ENCODE measurements at places on chromosomes 4 and X.

DNA sequence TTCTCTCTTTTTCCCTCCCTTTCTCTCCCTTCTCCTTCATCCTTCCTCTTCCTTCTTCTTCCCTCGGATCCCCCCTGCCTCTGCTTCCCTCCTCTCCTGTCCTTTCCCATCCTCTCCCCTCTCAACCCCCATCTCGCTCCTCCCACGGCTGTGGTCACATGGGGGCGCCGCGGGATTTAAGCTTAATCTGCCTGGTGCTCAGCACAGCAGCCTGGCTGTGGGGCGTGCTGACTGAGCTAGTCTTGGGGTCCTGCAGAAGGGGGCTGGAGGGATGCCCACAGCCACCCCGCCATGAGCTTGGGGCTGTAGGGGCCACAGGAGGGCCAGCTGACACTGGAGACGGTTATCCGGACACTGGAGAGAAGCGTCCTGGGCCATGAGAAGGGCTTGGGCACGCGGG is 10.7 kb downstream of the SMIM10L2A start:
- DNase-seq, result no peak

DNA sequence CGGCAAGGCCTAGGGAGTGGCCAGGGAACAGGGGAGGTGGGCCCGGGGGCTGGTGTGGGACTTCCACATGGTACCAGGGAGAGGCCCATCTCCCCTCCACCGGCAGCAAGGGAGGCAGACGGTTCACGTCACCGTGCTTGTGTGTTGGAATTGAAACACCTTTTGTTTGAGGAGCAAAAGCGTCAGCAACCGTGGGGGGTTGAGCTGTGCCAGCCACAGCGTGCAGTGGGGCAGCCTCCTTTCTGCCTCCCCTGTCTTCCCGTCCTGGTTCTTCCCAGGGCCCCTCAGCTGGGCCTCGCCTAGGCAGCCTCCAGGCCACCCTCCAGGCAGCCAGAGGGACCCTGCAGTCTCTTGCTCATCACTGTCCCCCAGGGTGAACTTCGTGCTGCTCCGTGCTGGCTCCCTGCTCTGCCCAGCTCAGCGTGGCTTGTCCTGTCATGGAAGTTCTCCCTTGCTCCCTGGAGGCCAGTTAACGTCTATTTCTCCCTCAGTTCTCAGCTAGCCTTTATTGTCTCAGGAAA is 32.1 kb upstream of the HGFAC start:
- no peak for DNase-seq

DNA sequence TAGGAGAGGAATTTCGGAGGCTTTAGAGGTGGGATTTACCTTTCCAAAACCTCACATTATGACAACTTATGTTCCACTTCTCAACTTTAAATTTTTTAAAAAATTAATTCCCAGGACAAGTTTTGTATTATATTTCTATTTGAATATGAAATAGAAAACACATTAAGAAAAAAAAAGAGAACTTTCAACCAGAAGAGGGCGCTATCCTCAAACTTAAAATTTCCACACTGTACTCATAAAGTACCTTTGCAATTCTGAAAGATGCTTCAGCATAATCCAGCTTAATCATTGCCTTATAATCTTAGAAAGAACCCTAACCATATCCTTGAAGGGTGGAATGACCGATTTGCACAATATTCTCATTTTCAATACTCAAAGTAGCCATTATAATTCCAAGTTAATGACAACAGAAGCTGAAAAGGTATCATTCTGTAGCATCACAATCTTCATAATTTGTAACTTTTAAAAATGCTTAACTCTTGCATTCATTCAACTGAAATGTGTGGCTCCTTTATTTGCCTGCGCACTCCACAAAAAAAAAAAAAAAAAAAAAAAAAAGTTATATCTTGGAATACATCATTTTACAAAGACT is 158.0 kb downstream of the KCNIP4 start:
- no peak for DNase-seq

GRCh38 chrX:31931225-31931624 is 859.4 kb upstream of the FTHL17 start:
- no peak for DNase-seq

DNA sequence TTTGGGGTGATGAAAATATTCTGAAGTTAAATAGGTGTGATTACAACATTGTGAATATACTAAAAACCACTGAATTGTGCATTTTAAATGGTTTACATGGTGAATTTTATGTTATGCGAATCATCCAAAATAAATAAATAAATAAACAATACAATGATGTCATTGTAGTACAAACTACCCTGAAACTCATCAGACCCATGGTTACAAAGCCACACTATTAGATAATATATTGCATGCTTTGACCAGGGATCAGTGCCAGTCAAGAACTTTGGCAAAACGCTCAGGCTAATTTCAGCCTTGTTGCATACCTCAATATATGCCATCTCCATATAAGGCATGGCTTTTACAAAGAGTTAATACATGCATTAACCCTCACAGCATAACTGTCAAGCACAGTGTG is 45.5 kb upstream of the XIAP start:
- DNase-seq, result no peak

DNA sequence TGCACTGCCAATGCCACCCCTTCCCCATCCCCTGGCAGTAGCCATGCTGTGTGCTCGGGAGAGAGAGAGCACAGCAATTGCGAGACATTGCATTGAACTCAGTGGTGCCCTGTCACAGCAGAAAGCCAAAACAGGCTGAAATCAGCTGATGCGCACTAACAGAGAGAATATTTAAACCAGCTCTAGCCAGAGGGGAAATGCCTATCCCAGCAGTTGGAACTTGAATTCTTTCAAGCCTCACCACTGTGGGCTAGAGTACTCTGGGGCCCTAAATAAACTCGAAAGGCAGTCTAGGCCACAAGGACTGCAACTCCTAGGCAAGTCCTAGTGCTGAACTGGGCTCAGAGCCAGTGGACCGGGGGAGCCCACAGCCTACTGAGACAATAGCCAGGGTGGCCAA is 17.7 kb upstream of the RP2 start:
- DNase-seq, result no peak

GRCh38 chrX:68503836-68504636 is 5.2 kb downstream of the YIPF6 start:
- no peak for DNase-seq

GRCh38 chrX:34790026-34790425 is 132.9 kb upstream of the TMEM47 start:
- no peak for DNase-seq

- no peak for DNase-seq
Observed at GRCh38 chr4:169993531-169993930, 32.7 kb downstream of the MFAP3L start.

DNA sequence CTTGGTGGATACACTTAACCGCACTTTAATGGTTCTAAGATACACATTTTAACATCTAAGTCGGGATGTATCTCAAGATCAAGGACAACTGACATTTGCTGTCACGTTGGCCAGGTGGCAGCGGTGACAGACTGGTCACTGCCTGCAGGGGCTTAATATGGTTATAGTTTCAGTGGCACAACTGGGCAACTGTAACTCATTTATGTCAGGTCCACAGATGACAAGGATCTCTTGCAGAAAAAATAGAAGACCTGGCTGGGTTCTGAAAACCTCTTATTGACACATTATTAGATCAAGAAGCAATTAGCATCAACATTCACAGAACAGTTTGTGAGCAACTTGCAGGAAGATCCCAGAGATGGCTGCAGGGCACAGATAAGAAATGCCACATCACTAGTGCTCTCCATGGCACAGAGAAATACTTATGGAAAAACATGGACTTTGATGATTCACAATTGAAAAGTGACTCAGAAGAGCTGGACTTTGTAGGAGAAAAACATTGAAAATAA is 99.6 kb upstream of the SORBS2 start:
- DNase-seq, result no peak

GRCh38 chr4:159401226-159401712 is 298.4 kb downstream of the RAPGEF2 start:
- no peak for DNase-seq

DNA sequence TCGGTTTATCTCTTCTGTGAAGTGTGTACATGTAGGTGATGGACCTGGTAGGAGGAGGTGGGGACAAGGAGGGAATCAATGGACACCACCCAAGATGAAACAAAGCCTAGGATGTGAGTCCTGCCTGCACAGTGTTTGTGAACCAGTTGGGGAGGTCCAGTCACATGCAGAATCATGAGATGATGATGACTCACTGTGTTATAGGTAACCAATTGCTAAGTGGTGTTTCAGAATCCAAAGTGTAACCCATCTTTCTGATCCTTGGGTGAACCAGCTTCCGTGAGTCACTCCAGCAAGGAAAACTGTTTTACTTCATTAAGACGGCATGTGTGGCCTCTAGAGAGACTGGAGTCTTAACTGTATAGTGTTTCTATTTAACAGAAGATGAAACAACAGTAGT is 57.9 kb upstream of the HPF1 start:
- DNase-seq, result no peak

DNA sequence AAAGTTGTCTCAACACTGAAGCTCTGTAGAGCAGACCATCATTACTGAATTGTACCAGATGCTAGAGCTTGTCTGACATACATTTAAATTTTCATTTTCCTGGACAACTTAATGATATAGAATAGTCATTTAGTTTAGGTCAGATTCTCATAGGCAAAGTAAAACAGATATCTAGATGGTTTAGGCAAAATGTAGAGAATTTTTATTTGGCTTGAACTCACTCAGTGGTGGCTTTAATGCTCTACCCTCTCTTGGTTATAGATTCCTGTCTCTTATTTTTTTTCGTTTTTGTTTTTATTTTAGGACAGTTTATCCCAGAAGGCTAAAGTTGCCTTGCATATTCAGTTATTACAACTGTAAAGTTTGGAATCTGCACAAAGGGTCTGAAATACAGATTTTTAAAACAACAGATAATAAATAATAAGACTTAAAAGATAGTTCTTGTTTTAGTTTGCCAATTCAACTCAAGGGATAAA is 4.0 kb upstream of the IRS4 start:
- no peak for DNase-seq

DNA sequence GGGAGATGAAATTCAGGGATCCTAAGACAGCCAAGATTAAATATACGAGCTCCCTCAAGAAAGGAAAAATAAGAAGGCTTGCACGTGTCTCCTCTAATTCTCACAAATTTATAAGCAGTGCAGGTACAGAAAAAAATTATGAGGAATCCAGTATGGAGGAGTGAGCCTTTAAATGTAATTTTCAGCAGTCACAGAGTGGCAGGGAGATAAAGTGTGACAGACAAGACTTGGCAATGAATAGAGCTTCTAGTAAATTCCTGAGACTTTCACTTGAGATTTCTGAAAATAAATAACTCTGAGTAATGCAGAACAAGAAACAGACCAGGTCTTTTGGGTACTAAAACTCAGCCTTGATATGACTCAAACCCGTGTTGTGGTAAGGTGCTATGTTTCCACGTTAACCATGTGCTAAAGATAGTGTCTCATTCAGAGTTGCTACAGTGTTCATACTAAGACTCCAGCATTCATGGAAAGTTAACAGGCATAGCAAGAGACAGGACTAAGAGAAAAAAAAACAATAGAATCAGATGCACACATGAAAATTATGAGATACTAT is 119.8 kb downstream of the SPOCK3 start:
- no peak for DNase-seq

DNA sequence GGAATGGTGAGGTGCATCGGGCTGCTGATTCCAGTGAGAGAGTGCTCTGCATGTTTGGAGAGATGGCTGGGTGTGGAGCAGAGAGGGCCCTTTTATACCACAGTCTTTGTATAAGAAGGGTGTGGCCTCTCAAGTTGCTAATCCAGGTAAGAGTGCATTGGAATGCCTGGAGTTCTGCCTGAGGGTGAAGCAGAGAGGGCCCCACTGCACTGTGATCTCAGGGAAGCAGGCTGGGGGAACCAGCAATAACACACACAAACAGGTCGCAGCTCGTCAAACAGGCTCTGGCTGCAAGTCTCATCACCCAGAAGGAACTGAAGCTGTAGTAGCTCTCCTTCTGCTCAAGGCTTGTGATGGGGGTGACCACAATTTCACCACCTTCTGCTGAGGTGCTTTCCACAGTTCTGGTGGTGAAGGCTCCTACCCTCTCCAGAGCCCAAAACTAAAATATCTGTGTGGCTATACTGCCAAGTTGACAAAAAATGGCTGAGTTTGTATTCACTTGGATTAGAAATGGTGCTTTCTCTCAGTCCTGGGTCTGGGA is 687.4 kb upstream of the HS3ST1 start:
- DNase-seq, result no peak

DNA sequence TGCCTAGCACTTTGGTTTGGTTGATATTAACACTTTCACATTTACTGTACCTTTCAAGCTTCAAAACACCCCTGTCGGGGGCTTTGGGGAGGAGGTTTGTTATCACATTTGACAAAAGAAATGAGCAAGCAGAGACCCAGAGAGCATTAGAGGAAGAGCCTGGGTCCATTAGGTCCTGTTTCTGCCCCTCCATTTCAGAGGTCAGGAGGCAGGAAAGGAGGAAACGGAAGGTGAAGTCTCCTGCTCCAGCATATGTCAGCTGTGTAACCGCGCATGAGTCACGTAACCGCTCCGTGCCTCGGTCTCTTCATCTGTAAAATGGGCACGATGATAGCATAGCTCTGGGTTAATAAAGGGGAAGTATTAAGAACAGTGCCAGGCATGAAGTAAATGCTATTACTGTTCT is 201.9 kb upstream of the BCOR start:
- DNase-seq, result no peak

DNA sequence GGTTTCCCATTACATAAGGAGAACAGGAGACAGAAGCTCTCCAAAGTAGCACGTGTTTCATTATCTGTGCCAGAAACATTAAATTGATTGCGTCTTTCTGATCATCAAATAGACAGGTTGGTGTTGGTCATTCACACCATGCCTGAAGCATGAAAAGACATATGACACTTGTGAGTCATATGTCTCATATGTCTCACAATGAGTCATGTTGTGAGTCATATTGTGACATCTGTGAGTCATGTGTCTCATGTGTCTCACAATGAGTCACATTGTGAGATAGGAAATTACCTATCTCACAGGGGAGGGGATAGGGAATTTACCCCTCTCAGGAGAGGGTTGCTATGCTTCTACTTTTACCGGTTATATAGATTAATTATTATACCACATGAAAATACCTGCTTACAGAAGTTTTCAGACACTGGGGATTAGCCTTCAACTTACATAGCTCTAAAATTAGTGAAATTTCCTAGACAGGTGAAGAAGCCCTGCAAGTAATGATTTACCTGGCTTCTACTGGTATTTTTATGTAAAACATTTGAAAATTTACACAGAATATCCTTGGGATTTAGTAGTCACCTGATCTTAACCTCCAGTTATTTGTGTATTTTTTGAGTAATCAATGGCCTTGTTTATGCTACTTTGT is 80.8 kb downstream of the NPFFR2 start:
- no peak for DNase-seq
